Left lobe of liver (tissue), 2 donors: ENCODE measurements at places on chromosomes 3 and 15.
A peak's percentile ranks its signal among the peaks of the same experiment; 100 is the strongest.

DNA sequence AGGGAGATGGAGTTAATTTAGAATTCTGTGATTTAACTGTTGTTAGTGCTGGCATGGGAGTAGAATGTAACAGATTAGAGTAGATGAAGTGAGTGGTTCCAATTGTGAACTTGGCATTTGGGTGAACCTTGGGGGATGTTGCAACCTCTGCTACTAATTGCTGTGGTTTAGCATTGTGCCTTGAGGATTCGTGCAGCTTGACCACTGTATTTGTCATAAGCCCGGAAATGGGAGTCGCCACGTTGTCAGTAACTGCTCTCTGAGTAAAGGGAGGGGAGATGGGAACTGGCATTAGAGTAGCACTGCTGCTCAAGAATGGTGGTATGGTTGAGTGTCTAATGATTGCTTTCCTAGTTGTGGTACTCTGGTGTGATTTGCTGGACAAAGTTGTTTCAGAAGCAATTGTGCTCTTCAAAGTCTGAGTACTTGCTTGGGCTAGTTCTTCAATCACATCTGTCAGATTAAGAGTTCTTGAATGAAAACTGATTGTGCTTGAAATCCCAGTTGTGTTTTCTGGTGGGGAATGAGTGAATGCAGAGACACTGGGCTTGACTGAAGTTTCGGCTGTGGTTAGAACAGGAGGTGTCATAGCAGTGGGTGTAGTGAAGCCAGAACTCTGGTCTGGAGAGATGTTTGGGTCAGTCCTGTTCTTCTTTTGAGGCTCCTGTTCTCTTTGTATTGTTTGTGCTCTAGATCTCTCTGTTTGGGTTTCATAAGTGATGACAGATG, 15.4 kb downstream of the IGSF10 start:
- DNase-seq, result no peak

- DNase-seq, result no peak
Measured at GRCh38 chr3:127107002-127107401, 85.9 kb upstream of the PRR23E start.

- no peak for DNase-seq
Measured at GRCh38 chr3:161264852-161265251, 43.7 kb downstream of the NMD3 start.

DNA sequence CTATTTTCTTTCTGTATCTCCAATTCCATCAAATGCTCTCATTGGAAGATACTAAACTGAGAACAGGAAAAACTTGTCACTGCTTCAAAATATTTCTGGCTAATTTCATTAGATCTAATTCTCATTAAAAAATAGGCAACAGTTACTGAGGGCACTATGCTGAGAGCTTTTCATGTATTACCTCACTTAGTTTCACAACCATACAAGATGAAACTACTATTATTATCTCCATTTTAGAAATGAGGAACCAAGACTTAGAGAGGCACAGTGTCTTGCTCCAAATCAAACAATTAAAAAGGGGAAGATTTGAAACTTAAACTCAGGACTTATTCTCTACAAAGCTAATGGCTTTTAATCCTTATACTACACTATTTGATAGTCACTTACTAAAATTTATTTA, 7.2 kb upstream of the OTOL1 start:
- no peak for DNase-seq

DNA sequence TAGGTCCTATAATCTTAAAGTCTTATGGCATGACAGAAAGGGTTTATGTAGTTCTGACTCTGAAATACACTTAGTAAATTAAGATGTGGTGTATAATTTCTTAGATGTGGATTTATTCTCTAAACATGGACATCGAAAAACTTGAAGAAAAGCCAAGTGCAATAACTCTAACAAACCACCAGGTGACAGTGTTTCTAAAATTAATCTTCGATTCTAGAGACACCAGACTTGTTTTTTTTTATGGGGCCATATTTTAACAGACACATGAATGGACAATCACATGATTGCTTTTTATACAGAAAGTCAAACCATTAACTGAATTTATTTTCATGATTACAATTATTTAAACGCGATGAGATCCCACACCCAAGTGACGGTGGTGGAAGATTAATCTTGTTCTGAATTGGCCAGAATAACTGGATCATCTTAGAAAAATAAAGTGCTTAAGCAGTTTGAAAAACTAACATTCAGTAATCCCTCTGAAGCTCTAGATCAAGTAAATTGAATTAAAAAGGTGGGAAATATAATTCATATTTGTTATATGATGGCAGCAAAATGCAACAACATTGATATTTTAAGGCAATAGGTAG, 305.1 kb downstream of the LSAMP start:
- DNase-seq, result no peak

DNA sequence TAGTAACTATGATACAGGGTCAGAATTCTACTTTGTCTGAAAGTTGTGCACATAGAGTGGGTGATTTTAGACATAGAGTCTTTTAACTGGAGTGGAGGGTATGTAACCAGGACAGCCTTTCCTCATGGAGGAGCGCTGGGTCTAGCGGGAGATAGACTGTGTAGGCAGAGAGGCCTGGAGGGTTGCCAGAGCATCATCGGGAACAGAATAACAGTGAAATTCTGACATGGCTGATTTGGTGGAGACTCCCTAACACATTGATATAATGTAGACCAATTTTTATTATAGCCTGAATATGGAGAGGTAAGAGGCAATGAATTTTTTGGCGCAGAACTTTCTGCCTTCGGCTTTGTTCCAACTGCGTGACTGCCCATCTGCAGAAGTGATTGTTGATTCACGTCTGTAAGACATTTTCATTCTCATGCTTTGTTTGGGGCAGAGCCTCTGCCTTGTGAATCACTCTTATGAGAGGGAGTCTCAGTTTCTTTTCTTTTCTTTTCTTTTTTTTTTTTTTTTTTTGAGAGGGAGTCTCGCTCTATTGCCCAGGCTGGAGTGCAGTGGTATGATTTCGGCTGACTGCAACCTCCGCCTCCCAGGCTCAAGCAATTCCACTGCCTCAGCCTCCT, 16.0 kb downstream of the LPP start:
- DNase-seq, result no peak

- no peak for DNase-seq
Measured at GRCh38 chr15:53520996-53521395, 238.5 kb downstream of the WDR72 start.

DNA sequence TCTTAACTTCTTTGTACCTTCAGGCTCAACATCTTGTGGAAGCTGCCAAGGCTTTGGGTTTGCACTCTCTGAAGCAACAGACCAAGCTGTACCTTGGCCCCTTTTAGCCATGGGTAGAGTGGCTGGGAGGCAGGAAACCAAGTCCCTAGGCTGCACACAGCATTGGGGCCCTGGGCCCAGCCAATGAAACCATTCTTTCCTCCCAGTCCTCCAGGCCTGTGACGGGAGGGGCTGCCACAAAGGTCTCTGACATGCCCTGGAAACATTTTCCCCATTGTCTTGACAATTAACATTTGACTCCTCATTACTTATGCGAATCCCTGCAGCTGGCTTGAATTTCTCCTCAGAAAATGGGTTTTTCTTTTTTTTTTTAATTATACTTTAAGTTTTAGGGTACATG, 253.1 kb upstream of the GADL1 start:
- DNase-seq, result no peak

DNA sequence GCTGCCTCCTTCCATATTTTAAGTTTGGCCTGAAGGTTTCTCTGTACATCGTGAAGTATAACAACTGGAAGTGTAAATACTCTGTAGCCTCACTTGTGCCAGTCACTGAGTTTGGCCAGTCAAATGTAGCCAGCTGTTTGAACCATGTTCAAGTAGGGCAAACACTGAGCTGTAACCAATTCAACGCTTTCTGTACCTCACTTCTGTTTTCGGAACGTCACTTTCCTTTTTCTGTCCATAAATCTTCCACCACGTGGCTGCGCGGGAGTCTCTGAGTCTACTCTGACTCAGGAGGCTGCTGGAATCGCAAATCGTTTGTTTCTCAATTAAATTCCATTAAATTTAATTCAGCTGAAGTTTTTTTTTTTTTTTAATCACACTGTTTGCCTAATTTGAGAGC, 88.8 kb upstream of the RARB start:
- DNase-seq, result no peak

DNA sequence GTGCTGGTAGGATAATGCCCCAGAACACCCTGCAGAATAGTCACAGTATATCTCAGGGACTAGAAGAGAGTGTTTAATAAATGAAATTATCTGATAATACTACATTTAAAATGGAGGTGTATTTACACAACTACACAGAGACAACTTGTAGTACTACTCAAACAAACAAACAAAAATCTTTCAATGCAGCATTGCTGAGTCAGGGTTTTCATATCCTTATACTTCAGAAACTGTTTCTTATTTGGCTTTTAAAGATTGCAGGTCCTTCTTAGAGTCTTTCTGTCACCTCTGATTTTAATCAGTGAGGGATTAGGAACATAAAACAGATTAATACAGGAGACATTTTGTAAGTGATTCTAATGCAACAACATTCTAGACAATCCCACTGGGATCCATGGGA, 57.4 kb downstream of the EPHA3 start:
- no peak for DNase-seq

GRCh38 chr3:14208977-14209394, 30.4 kb downstream of the LSM3 start:
- no peak for DNase-seq

- DNase-seq, result no peak
Measured at GRCh38 chr3:12299026-12299425, 10.2 kb downstream of the PPARG start.

DNA sequence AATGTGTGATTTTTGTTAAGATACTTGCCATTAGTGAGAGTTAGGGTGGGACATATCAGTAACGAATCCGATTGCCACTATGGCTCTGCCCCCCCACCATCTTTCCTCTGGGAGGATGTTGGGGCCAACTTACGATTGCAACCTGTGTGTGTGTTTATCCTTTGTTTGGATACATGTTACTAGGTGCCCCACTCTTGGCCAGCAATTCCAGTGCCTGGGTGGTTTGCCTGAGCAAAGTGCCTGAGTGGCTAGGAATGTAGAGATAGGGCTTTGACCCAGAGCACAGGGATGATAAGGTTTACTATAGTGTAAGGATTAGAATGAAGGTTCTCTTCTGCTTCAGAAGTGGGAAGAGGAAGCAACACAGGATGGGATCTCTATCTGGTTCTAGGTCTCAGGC, 231.8 kb downstream of the TP63 start:
- peak; percentile 61 for DNase-seq

DNA sequence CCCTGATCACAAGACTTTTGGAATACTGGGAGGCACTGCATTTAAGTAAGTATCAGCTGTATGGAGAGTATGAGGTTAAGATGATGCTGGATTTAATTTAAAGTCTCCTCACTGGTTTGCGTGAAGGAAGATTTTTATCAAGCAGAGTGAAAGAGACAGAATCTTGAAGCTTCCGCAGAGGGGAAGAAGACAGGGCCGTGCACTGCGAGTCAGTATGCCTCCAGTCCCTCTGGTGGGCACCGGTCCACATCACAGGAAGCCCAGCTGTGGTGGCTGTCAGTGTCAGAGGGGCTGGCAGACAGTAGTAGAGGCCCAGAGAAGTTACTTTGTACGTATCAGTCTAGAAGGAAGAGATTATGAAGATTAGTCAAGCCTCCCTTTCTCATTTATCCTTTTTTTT, 379.0 kb upstream of the TPRG1 start:
- DNase-seq, result no peak

GRCh38 chr15:38482572-38482971, 28.6 kb downstream of the FAM98B start:
- no peak for DNase-seq

DNA sequence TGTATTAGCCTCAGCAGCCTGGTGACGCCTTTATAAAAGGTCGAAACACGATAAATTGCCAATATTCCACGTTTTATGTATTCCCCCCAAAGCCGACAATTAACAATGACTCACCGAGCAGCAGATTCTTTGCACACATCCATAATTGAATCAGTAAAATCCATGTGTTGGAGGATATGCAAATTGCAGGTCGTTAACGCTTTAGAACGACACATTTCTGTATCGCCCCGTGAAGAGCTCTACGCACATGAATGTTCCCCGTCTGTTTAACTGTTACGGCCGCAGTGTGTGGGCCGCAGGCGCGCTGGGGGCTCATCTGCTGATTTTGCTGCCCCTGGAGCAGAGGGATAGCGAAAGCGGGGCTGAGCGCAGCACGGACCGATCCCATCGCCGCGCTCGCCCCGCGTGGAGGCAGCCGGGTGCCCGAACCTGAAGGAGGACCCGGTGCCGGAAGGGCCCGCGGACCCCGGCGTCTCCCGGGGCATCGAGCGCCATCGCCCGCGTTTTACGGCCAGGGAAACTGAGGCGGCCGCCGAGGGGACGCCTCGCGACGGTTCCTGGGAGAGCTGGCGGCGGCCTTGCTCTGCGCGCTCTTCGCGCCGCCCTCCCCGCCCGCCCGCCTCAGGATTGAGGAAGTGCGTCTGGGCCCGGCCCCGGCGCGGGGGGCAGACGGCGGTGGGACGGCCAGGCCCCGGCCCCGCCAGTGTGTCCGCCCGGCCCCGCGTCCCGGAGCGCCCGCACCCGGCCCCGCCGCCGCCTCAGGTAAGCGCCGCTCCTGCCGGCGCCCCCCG, at the start of gene LRRK1:
Gene LRRK1 (plus strand): TSS at position 668 of the 791 bp plus-strand sequence. CDS start 5,276 bp downstream, outside the sequence.
- DNase-seq, result no peak

DNA sequence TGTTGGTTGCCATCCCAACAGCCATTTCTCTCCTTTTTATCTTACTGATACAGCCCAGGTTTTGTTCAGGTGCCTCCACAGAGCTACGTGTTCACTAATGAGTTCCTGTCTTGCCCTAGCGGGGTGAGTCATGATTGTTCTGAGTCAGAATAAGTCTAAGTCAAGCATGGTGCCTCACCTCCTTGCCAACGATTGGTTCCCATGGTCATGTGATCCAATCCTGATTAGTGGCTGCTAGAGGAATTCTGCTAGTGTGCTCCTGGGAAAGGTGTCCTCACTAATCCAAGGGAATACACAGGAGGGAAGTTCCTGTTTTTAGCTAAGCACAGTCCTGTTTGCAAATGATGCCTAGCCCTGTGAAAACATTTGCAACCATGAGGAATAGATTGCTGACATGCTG, 99.8 kb downstream of the NSUN3 start:
- DNase-seq, result no peak

DNA sequence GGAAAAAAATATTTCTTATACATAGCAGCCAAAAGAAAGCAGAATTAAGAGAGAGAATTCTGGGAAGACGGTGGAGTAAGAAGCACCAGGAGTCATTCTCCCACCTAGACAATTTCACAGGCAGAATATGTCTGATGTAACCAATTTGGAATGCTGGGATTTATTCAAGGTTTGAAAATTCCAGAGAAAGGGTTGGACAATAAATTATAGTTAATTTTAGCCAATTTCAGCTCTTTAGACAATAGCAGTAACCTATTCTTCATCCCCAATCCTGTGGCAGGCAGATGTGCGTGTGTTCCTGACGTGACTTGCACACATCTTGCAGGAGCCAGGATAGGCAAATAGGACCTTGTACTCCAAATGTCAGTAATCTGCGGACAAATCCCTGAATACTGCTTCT, 541.0 kb upstream of the NAALADL2 start:
- no peak for DNase-seq

- no peak for DNase-seq
Measured at GRCh38 chr3:185063431-185063830, 89.4 kb downstream of the C3orf70 start.

GRCh38 chr3:148319161-148319915, 378.4 kb upstream of the AGTR1 start:
- no peak for DNase-seq

GRCh38 chr3:108953210-108953609, 469 bp downstream of the GUCA1C start:
- DNase-seq, result no peak

GRCh38 chr3:187738071-187738330, 7.3 kb downstream of the BCL6 start:
- no peak for DNase-seq
